ENCODE measurements at places on chromosomes 13 and 19.

- no peak for DNase-seq
These were observed 501.8 kb downstream of the EFNB2 start for GRCh38 chr13:106033659-106034058.

GRCh38 chr13:30711375-30711774 is 24.0 kb upstream of the ALOX5AP start:
- no peak for DNase-seq

GRCh38 chr13:51562011-51562671 is 22.1 kb upstream of the WDFY2 start:
- no peak for DNase-seq

DNA sequence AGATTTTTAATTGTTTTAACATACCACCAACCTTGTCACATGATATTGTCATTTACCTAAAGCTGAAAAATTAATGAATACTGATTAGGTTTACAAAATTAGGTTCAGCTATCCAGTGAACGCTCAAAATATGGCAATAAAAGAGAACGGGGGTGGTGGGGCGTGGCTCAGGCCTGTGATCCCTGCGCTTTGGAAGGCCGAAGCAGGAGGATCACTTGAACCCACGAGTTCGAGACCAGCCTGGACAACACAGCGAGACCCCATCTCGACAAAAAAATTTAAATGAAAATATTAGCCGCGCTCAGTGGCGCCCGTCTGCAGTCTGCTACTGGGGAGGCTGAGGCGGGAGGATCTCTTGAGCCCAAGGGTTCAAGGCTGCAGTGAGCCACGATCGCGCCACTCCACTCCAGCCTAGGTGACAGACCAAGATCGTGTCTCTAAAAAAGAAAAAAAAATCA is 516 bp upstream of the FAM32A start:
- DNase-seq: no peak

DNA sequence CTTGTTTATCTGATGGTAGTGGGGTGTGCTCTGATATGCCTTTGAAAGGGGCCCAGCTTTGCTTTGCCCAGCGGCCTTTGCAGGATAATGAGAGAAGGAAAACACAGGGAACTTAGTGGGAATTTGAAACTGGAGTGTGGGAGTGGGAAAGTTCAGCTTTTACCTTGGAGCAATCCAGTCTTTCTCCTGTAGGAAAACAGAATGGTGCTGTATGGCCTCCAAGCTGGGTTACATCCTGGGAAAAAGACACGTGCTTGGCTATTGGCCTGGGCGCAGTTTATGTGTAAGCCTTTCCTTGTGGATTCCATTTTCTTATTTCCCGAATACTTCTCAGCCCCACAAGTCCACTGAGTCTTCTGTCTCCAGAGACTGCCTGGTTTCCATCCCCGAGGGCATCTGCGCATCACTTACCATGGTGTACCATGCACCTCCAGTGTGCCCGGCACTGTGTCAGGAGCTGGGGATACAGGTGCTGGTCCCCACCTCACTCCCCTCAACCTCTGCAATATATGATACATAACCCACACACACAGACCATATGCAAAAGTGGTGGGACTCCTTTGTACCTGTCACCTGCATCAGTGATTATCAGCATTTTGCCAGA is 31.5 kb downstream of the ACTN4 start:
- no peak for DNase-seq

GRCh38 chr19:38033658-38034491 is 126.9 kb downstream of the SIPA1L3 start:
- DNase-seq: no peak

DNA sequence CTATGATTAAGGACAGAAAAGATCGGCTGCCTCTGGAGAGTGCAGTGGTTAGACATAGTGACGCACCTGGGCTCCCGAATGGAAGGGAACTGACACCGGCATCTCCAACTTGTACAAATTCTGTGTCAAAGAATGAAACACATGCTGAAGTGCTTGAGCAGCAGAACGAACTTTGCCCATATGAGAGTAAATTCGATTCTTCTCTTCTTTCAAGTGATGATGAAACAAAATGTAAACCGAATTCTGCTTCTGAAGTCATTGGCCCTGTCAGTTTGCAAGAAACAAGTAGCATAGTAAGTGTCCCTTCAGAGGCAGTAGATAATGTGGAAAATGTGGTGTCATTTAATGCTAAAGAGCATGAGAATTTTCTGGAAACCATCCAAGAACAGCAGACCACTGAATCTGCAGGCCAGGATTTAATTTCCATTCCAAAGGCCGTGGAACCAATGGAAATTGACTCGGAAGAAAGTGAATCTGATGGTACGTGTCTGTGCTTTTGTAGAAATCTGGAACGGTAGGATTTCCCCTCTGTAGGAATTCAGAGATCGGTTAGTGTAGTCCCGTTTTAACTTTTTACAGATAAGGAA is 16.9 kb downstream of the ERCC5 start:
- DNase-seq: no peak

DNA sequence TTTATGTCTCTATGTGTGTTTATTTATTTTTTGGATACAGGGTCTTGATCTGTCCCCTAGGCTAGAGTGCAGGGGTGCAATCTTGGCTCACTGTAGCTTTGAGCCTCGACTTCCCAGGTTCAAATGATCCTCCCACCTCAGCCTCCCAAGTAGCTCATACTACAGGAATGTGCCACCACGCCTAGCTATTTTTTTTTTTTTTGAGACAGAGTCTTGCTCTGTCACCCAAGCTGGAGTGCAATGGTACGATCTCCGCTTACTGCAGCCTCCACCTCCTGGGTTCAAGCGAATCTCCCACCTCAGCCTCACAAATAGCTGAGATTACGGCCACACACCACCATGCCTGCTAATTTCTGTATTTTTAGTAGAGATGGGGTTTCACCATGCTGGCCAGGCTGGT is 5.0 kb upstream of the ANGPTL4 start:
- DNase-seq: no peak

DNA sequence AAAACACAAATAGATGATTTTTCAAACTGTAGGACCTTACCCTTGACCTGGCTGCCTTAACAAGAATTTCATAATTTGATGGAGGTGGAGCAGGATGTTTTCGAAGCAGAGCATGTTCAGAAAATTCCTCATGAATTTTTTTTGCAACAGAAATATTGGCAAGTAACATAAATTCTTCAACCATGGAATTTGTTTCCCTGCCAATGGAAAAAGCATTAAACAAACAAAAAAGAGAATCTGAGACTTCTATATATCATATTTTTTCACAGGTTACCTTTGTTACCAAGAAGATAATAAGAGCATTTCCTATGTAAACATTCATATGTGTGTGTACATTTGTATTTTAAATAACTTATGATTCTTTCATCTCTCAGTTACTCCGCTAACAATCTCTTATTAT is 18.3 kb downstream of the DIS3 start:
- DNase-seq: no peak

DNA sequence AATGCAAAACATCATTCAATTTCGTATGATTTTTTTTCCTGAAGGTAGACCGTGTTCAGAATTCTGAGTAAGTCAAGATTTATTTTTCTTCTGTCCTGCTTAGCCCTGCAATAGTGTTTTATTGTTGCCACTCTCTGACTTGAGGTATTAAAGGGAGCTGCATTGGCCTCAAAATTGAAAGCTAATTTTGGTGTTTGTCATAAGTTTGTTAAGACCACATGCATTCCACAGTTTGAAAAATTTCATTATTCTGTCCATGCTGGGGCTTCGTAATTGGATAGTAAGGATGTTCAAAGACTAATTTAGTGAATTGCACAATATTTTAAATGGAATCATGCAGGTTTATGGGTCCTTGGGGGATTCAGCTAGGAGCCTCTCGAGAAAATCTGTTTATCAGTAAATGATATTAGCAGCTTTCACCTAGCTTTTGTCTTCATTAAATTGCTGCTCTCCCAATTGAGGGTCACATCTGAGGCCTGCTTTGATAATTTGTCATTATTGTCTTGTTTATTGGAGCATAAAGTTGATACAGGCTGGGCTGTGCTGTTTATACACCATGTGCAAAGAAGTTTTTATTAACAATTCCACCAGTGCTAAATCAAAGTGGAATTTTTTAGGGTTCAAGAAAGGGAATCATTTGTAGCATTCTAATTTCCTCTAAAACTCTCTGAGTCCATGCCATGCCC is 339.8 kb upstream of the OBI1 start:
- no peak for DNase-seq

DNA sequence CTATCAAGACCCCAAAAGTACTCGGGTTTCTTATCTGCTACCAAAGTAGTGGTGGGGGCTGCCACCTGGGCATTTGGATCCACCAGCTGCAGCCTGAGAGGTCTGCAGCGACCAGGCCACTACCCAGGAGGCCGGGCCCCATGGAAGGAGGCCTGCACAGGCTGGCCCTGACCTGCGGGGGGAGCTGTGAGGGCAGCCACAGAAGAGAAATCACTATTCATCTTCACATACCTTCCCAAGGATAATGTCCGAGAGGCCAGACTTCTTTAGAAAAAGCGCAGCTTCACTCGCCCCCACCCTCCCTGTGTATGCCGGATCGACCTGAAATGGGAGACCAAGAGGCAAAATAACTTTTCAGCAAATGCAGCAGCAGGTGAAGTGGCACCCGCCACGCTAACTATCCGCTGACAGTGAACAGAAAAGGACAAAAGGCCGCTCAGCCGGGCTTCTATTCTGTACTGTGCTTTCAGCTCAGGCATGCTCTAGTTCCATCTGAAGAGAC is 30.1 kb downstream of the EPS15L1 start:
- DNase-seq: peak; percentile 7

GRCh38 chr13:93339550-93339949 is 112.9 kb downstream of the GPC6 start:
- no peak for DNase-seq

GRCh38 chr13:99565478-99566124 is 64.3 kb downstream of the TM9SF2 start:
- no peak for DNase-seq

DNA sequence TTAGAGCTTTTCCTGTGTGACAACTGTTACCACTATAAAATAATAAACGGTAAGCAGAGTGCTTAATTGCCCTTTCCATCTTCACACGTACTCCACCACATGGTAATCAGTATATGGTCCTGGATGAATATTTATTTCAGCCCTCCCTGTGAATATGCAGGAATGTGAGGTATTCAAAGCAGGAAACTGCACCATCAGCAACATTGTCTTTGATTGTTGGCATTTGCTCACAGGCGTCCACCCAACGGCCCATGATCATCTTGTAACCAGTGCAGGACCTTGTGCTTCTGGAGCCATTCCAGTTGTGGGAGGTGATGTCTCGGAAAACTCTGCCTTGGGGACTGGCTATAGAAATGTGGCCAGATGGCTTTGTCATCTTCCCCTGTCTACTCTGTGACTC is 132.6 kb downstream of the COG6 start:
- no peak for DNase-seq

- DNase-seq: peak; percentile 79
These were observed 610 bp downstream of the RABAC1 start for GRCh38 chr19:41958367-41959055.

DNA sequence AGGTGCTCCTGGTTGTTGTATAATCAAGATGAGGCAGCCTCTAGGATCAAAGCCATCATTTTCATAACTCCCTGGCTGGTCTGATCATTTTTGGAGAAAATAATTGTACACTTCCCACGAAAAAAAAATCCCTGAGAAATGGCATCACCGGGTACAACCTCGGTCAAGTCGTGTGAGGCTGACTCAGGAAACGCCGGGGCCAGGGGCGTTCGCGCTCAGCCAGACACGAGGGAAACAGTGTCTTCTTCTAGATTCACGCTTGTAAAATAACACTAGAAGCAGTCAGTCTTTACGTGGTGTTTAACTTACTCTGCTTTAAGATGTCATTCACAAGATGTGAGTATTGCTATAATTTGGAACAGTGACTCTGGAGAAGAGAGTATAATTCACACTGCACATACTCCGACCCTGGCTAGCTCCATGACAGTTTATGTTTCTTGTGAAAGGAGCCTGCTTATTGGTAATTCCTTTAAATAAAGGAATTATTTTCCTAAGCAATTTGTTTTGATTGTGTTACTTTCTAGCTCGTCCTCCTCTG is 109.0 kb upstream of the SOX1 start:
- no peak for DNase-seq

- DNase-seq: no peak
These were observed 111.0 kb downstream of the FNDC3A start for GRCh38 chr13:49086722-49087121.

DNA sequence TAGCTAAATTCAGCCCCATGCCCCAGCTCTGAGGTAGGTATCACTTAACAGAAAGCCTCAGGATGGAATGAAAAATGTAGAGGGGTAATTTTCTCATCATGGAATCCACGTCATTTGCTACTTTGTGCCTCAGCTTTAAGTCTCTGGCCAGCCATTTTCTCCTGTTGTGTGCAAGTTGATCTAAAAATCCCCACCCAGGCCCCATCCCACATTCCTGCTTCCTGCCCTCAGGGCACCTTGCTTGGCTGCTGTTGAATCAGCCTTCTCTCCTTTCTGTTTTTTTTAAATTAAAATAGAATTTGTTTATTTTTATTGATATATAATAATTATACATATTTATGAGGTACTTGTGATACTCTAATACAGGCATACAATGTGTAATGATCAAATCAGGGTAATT is 179.9 kb upstream of the TSHZ3 start:
- DNase-seq: no peak

GRCh38 chr13:68050761-68051160 is 820.6 kb upstream of the PCDH9 start:
- no peak for DNase-seq

- no peak for DNase-seq
These were observed 18.3 kb upstream of the SLC1A5 start for GRCh38 chr19:46806656-46807055.

DNA sequence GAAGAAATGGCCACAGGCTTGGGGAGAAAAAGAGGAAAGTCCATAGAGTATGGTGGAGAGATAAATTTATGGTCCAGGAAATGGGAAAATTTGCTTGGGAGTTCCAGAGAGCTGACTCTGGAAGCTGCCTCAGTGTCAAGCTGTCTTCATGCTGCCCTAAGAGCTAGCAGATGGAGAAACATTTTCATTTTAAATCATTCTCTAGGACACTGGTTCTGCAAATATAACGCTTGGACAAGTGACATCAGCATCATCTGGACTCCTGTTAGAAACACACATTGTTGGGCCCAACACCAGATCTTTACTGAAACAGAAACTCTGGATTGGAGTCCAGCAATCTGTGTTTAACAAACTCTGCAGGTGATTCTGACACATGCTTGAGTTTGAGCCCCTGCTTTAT is 592.0 kb upstream of the KLF12 start:
- DNase-seq: no peak
